ENCODE measurements at places on chromosomes 6 and 20.

DNA sequence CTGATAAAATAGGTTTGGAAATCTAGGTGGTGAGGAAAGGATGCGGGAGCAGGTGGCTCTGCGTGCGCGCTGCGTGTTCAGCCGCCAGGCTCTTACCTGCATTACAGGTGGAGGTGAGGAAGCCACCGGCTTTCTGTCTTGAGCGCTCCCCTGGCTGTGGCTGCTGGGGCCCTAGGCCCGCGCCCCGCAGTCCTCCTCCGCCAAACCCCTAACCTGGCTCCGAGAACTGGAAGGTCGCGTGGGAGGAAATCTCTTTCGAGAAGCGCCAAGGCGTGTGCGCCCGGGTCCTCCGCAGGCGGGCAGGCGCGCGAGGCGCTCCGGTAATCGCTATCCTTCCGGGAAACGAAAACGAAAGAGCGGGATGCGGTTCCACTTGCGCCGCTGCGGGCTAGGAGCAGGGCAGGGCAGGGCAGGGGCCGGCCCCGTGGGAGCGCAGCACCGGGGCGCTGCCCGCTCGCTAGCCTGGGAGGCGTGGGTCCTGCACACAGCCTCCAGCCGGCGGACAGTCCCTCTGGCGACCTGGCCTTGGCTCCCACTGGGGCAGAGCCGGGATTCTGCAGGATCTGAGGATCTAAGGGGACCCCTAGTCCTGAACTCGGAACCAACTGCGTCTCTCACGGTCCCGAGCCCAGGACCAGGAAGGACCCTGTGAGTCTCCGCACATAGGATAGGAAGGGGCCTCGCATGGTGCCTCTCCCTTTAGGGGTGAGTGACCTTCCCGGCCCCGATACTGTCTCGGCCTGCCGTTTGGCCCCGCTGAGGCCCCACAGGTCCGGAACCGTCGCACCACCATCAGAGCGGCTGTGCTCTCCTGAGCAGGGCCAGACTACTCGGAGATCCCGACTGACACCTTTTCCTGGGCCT, at the start of gene ETV7:
Gene ETV7, minus strand, starts transcription at position 230 of the 864 bp plus-strand sequence. Its CDS starts 128 bp downstream, at position 102.
- DNase-seq, result no peak

- DNase-seq, result no peak
Observed at GRCh38 chr6:132648356-132648755, 10.6 kb downstream of the TAAR1 start.

GRCh38 chr20:42308171-42308570, 690.0 kb upstream of the CHD6 start:
- no peak for DNase-seq

DNA sequence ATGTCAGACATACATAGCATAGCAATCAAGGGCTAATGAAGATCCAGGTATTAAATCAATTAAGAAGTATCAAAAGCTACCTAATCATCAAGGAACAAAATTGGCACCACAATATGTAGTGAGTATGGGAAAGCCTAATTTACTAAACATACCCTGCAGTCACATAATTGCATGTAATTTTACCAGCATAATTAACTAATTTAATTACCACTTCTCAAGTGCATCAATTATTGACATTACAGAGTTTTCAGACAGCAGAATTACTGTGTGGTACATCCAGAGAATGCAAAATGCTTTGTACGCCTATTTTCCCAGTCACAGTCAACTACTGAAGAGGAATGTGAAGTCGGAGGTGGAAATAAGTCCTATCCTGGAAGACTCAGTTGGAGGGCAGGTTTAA, 279.0 kb upstream of the ID4 start:
- DNase-seq, result no peak

Measured in SK-N-DZ (cell line).